Activated naive CD4-positive, alpha-beta T cell treated with anti-CD3 and anti-CD28 coated beads, Interleukin-2, amount 50 U/mL, for 16 hours (primary cell): ENCODE measurements at places on chromosomes 11 and 22.

- DNase-seq: no peak
Observed at GRCh38 chr11:41245184-41245583, 214.3 kb downstream of the LRRC4C start.

- DNase-seq: no peak
Observed at GRCh38 chr11:59807047-59807610, 3.4 kb downstream of the MRPL16 start.

DNA sequence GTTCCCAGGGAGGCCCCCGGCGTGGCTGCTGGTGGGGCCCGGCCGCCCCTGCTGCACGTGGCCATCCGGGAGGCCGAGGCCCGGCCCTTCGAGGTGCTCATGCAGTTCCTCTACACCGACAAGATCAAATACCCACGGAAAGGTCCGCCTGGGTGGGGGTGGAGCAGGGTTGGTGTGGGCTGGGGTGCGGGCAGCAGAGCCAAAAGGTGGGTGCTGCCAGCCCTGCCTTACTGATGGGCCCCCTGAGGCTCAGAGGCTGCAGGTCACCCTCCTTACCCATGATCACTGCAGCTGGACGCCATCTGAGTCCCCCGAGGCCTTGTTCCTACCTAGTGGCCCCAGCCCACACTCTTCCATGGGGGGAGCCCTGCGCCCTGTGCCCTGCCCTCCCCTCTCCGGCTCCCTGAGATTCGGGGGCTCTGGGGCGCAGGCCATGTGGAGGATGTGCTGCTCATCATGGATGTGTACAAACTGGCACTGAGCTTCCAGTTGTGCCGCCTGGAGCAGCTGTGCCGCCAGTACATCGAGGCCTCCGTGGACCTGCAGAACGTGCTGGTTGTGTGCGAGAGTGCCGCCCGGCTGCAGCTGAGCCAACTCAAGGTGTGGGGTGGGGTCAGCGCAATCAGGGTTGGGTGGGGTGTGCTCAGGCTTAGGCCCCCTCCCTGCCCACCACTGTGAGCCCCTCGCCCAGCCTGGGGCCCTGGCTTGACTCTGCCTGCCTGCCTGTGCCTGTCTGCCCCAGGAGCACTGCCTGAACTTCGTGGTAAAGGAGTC lies 7.6 kb downstream of the THAP7 start:
- no peak for DNase-seq

DNA sequence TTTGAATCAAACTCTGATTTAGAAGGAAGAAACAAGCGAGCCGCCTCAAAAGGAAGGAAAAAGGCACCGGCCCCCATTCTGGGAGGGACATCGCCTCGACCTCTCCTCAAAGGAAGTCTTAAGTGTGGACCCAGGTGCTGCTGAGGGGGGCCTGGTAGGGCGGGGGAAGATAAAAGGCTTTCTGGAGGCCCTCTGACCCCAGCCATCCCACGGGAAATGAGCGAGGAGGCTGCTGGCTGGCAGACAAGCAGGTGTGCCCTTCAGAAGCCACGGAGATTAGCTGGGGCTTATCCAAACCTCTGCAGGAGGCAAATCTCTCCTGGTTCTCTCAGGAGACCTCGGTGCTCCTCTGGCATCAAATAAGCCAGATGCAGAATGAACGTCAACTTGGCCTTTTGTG lies 171.4 kb upstream of the BLID start:
- no peak for DNase-seq

GRCh38 chr11:132318421-132319157 lies 948.2 kb downstream of the NTM start:
- no peak for DNase-seq

- no peak for DNase-seq
Observed at GRCh38 chr11:134745456-134745855, 333.4 kb upstream of the B3GAT1 start.

DNA sequence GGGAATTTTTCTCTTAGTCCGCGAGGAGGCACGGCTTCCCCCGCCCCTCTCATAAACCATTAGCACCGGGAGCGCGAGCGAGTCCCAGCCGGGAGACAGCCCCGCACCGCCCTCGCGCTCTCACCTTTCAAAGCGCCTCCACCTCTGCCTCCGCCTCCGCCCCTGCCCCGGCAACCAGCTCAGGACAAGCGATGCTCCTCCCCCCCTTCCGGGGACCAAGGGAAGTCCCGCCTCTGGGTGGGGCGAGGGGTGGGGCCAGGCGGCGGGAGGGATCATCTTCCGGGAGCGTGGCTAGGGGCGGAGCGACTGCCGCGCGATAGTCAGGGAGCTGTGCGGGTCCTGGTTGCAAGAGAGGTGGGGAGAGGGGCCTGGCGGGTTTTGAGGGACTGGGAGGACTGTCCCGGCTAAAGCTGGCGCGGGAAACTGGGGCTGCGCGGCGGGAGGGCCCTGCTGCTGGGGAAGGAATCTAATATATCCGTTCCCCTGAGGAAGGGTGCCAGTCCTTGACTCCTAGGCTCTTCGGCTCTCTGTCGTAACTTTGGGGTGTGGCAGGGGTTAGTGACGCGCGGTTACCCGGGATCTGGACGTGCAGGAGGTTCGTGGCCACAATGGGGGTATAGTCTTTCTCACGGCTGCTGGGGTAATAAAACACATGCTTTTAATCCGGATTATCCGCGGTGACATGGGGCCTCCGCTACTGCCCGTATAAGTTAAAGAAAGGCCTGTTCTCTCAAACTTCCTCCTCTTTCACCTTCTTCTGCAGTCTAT lies at the start of the genes CCDC82 and JRKL:
CCDC82 (minus strand) TSS at position 193 of the 768 bp plus-strand sequence. CDS start 5,165 bp downstream, outside the sequence.
JRKL (plus strand) TSS at position 294 of the 768 bp plus-strand sequence. CDS start 637 bp downstream, outside the sequence.
- peak; percentile 98 for DNase-seq

DNA sequence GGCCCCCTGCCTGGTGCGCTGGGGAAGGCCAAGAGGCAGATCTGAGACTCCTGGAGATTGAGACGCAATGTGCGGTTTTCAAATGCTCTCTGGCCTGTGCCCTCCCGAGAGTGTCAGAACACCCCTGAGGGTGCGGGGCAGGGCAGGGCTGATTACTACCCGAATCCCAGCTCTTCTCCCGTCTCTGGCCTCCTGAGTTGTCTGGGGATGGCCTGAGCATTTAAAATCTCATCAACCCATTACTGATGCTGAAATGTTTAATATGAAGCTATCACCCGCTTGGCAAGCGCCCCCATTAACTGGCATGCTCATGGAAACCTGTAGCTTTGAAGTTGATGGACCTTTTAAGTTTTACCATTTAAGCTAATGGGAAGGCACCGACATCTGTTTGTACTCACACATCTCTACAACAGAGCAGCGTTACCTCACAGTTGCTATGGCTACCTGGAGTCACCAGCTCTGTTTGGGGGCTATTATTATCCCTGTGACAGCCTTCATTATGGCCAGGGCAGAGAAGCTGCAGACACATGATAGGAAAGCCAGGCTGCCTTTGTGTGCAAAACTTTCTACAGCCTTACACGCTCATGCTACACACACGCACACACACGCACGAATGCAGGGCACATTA lies 3.6 kb upstream of the MB start:
- DNase-seq: no peak

DNA sequence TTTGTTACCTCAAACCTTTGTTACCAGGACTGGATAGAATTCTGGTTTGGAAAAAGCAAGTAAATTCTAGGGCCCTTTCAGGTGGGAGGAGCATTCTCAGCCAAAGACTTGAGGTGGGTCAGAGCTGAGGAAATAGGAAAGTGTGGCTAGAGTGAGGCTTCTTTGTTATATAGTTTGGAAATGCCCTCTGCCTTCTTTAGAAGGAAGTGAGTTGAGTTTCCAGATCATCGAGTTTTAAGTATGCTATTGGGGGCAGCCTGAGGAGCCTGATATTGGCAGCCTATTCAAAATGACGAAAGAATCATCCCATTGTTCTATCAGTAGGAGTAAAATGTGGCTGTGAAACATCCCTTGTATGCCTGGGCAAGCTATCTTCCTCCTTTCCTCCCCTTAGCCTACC lies 134.1 kb downstream of the ARHGAP42 start:
- no peak for DNase-seq

- DNase-seq: no peak
Observed at GRCh38 chr11:15222777-15223176, 108.1 kb downstream of the INSC start.

GRCh38 chr22:22201185-22201929 lies 43.2 kb upstream of the VPREB1 start:
- DNase-seq: peak; percentile 66

DNA sequence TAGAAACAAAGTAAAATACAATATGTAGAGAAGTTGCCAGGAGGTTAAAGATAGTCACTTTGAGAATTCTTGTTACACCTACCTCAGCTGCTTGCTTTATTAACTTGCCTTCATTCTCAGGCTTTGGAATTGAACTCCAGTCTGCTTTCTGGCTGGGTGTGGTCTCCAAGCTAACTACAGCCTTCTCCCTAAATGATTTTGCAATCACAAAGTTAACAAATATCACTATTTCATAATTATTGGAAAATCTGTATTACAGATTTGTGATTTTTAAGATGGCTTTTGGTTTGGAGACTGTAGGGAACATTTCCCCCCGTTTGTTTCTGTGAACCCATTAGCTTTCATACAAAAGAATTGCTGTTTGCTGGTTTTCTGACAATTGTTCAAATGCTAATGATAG lies 2.2 kb downstream of the PLAAT5 start:
- DNase-seq: no peak

DNA sequence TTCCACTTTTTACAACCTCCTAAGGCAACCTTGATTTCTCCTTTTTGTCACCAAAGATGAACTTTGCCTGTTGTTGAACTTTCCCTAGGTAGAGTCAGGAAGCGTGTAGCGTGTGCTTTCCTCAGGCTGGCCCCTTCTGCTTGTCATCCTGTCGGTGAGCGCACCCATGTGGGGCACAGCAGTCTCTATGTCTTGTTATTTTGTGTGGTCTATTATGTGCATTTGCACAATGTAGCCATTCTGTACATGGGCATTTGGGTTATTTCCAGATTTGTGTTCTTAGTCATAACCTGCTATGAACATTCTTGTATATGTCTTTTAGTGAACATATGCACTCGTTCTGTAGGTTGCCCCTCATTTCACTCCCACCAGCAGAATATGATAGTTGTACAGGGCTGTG lies 34.9 kb downstream of the CABIN1 start:
- no peak for DNase-seq

DNA sequence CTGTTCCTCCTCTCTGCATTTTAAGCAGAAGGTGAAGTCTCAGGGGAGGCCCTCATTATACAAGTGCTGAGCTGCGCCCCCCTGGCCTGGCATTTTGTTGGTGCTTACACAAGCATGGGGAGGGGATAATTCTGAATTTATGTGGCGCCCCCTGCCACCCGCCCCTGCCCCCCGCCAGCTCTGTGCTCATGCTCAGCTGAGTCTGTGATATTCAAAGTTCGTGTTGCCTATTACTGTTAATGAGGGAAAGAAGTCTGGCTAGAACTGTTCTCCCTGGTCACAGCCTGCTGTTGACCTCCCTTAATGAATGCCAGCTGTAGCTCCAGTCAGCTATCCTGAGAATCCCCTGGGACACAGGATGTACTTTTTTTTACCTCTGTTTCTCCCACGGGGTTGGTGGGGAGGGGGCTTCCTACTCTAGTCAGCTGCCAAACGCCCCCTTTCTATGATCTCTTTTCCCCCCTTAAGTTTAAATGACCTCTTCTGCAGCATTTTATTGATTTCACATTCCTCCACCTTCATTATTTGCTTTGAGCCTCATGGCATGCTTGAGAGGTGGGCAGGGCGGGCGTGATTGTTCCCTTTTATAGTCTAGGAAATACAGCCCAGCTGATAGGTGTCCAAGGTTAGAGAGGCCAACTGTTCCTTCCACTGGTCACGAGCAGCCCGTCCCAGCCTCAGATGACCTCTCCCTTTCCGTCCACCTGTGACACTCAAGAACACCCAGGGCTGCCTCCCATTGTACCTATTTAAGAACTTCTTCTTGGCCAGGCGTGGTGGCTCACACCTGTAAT lies 12.2 kb downstream of the USP2 start:
- DNase-seq: no peak

- peak; percentile 51 for DNase-seq
Observed at GRCh38 chr22:25060522-25061071, 108.1 kb downstream of the KIAA1671 start.

DNA sequence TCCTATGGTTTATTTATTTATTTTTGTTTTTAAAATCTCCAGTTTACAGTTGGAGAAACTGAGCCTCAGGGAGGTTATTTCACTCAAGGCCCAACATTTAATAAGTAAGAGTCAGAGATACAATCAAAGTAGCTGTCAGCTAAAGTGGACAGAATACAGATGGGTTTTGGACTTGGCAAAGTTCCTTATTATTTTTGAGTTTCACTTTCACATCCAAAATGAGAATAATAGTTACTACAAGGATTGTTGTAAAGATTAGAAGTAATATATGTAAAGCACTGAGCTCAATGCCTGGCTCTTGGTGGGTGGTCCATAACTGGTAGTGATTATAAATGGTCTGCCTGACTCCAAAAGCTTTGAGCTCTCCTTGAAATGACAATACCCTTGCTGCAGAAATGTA lies 87.5 kb upstream of the SESN3 start:
- no peak for DNase-seq

DNA sequence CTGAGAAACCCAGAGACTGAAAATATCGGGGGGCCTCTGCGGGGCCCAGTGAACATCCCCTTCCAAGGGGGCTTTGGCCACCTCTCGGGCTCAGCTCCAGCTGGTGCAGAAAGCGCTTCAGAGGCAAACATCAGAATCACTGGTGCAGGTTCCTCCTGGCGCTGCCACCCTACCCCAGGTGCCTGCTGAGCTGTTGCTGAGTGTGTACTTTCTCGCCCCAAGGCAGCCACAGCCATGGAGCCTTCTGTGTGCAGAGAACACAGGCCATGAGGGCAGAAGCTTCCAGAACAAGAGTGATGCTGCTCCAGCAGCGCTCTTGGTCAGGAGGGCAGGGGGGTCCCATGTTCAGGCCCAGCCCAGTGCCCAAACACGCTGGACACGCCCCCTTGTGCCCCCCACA lies 6.3 kb downstream of the DRD4 start:
- DNase-seq: no peak

DNA sequence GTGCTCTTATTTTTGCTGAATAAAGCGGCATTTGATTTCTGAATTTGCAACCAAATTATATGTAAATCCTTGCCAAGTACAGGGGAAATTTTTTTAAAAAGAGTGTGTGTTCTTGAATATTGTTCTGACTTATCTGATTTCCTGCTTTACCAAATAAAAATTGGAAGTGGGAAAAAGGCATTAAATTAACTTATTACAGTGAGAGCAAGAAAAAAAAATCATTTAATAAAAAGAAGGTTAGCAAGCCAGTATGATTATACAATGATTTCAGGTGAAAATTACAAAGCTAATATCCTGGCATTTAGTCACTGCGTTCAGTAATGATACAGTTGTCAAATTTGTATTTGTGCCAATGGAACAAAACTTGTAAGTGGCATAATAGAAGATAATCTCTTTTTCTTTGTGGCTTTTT lies 82.1 kb upstream of the PPARA start:
- no peak for DNase-seq

GRCh38 chr11:19578871-19579270 lies 133.8 kb upstream of the NAV2 start:
- no peak for DNase-seq
